ENCODE measurements at places on chromosomes 5 and 9.

DNA sequence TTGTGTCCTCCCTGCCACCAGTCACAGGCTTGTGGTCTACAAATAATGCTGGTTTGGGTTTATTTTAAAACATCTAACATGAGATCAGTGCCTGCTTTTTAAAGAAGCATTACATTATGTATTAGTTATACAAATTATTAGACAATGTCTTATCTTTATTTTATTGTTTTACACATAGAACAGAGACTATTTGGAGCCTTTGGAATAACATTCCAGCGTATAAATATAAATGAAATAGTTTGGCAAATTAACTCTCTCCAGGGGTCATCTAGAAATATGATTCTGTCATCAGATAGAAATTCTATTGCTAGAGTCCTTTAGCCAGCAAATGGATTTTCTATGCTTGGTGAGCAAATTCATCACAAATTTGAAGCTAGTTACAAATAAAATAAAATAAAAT is 22.4 kb downstream of the MAP1B start:
- no peak overlapping the region for H3K27ac ChIP-seq
- DNase-seq, result no peak
- peaks cover 81% of the 10 kb centered on the region for H3K27me3 ChIP-seq
- H3K4me3 ChIP-seq, result no peak overlapping the region
- H3K36me3 ChIP-seq, result no peaks in the 10 kb centered on the region
- H3K4me1 ChIP-seq, result no peaks in the 10 kb centered on the region

DNA sequence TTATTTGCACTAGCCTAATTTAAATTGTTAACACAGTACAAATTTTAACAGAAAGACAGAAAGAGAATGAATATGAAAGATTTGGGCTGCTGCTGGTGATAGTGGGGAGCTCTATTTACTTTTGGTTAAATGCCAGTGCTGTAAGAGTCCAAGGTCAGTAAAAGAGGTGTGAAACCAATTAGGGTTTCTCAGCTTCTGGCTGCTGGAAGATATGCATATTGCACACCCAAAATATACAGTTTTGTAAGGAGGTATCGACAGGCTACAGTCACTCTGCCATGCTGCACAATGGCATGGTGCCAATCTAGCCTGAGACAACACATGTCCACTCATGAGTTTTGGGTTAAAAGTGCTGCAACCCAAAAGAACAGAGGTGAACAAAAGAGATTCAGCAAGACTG is 79.3 kb downstream of the PPP2R2B start:
- H3K36me3 ChIP-seq, result no peaks in the 10 kb centered on the region
- peak overlapping the region; percentile 46 for H3K27ac ChIP-seq
- H3K4me3 ChIP-seq, result peak overlapping the region; percentile 40
- peaks cover 50% of the 10 kb centered on the region for H3K4me1 ChIP-seq

DNA sequence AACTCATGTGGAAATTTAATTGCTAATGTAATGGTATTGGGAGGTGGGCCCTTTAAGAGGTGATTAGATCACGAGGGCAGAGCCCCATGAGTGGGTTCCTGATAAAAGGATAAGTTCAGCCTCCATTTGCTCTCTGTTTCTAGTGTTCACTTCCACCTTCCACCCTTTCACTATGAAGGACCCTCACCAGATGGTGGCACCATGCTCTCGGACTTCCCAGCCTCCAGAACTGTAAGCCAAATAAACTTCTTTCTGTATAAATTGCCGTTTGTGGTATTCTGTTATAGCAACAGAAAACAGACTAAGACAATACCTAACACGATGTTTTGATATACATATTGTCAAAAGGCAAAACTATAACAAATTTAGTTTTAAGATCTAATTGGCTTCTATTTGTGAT is 166.2 kb downstream of the DEPDC1B start:
- H3K4me1 ChIP-seq, result no peaks in the 10 kb centered on the region
- H3K36me3 ChIP-seq, result no peaks in the 10 kb centered on the region
- H3K27me3 ChIP-seq, result no peaks in the 10 kb centered on the region
- H3K27ac ChIP-seq, result no peak overlapping the region

GRCh38 chr9:122396614-122397148 is 25.9 kb downstream of the PTGS1 start:
- no peak overlapping the region for H3K4me3 ChIP-seq
- H3K36me3 ChIP-seq, result no peaks in the 10 kb centered on the region
- no peak overlapping the region for H3K27ac ChIP-seq
- H3K27me3 ChIP-seq, result peaks cover 88% of the 10 kb centered on the region

- no peaks in the 10 kb centered on the region for H3K27me3 ChIP-seq
- H3K27ac ChIP-seq, result no peak overlapping the region
- no peak overlapping the region for H3K4me3 ChIP-seq
- peaks cover 27% of the 10 kb centered on the region for H3K4me1 ChIP-seq
- H3K36me3 ChIP-seq, result peaks cover 12% of the 10 kb centered on the region
- no peak for DNase-seq
Measured at GRCh38 chr5:113574417-113574816, 60.9 kb downstream of the YTHDC2 start.

GRCh38 chr5:124998520-124998919 is 252.1 kb upstream of the ZNF608 start:
- H3K27me3 ChIP-seq, result no peaks in the 10 kb centered on the region
- DNase-seq, result no peak
- no peak overlapping the region for H3K4me3 ChIP-seq
- no peaks in the 10 kb centered on the region for H3K36me3 ChIP-seq
- no peaks in the 10 kb centered on the region for H3K4me1 ChIP-seq

DNA sequence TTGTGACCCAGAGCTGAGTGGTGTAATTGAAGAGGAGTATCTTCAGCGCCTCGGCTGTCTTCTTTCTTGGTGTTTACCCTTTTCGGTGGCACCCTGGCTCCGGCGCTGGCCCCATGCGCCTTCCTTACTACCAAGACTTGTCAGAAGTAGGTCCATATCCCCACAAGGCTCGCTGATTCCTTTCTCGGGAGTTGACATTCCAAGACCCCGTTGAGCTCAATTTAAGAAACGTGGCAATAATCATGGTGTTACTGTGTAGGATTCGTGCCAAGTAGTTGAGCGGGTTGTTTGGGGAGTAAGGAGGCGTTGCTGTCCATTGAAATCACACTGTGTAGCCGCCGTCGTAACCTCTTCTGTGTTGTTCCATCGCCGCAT is 795 bp downstream of the NDUFAF2 start:
- H3K27me3 ChIP-seq, result no peaks in the 10 kb centered on the region
- no peak for DNase-seq
- no peak overlapping the region for H3K27ac ChIP-seq
- H3K4me1 ChIP-seq, result peaks cover 15% of the 10 kb centered on the region

DNA sequence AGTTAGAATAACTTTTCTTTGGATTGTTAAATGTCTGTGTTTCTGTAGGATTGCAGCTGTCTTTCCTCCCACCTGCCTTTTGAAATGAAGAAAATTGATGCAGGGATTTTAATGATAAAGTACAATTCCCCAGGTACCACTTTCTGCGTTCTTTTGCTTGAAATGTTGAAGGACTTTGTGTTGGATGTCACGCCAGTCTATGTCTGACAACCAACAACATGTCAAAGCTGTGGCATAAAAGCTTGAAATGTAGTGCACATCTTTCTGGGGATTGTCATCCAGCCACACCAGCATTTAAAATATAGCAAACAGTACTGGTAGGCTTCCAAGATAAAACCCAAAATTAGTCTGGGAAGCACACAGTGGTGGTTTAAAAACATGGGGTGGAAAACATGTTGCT is 381.4 kb downstream of the TMEM161B start:
- H3K36me3 ChIP-seq, result no peaks in the 10 kb centered on the region
- no peak for DNase-seq
- no peaks in the 10 kb centered on the region for H3K27me3 ChIP-seq
- H3K4me1 ChIP-seq, result no peaks in the 10 kb centered on the region
- H3K27ac ChIP-seq, result no peak overlapping the region

- no peaks in the 10 kb centered on the region for H3K4me1 ChIP-seq
- DNase-seq, result no peak
- H3K27me3 ChIP-seq, result peaks cover 9% of the 10 kb centered on the region
- no peak overlapping the region for H3K27ac ChIP-seq
Measured at GRCh38 chr9:3032898-3033297, 189.0 kb upstream of the PUM3 start.

GRCh38 chr9:131492070-131492469 is 10.6 kb upstream of the POMT1 start:
- no peak overlapping the region for H3K27ac ChIP-seq
- DNase-seq, result no peak
- H3K4me1 ChIP-seq, result peaks cover 4% of the 10 kb centered on the region
- no peak overlapping the region for H3K4me3 ChIP-seq
- peaks cover 85% of the 10 kb centered on the region for H3K36me3 ChIP-seq

DNA sequence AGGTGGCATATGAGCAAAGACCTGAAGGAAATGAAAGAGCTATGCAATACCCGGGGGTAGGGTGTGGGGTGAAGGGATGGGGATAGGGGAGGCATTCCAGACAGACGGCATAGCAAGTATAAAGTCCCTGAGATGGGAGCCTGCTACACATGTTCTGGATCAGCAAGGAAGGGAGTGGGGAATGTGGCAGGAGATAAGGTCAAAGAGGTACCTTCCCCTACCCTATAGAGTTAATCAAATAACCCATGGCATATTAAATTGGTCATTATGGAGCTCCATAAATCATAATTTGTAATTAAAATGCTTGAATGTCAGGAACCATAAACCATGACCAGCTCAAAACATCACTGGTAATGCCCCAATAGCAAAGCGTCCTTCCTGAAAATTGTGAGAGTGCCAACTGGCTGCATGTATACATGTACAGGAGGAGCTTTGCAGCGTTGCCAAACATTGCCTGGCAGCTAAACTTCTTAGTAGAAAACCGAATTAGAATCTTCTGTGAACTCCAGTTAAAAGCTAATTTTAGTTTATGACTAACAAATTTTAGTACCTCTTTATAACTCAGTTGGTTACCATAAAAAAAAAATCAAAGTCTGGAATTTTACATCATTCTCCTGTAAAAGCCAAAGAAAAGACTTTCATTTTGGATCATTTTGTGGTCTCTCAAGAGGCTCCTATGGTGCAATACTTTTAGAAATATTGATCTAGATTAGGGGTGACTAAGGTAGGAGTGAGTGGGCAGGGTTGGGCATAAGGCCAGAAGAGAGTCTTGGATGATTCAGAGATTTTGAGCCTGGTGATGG is 4.7 kb downstream of the DNAI1 start:
- peaks cover 18% of the 10 kb centered on the region for H3K4me1 ChIP-seq
- no peak overlapping the region for H3K27ac ChIP-seq
- peaks cover 4% of the 10 kb centered on the region for H3K36me3 ChIP-seq
- DNase-seq, result no peak

GRCh38 chr5:16987776-16988175 is 51.7 kb upstream of the MYO10 start:
- H3K36me3 ChIP-seq, result no peaks in the 10 kb centered on the region
- no peaks in the 10 kb centered on the region for H3K27me3 ChIP-seq
- no peak overlapping the region for H3K4me3 ChIP-seq
- no peak overlapping the region for H3K27ac ChIP-seq

DNA sequence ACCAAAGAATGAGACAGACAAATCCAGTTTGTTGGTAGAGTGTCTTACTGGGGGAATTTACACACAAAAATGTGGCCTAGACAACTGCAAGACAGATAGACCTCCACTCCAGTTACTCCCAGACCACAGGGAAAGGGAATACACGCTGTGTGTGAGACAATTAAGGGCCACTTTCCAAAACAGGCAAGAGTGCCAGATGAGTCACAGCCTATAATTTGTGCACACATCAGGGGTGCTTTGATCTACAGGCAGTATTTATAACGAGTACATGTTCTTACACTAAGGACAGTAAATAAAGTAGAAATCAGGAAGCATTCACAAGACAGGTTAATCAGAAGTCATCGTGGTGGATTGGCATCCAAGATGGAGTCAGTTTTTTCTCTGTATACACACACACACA is 114.8 kb downstream of the ZNF622 start:
- H3K4me1 ChIP-seq, result no peaks in the 10 kb centered on the region
- no peaks in the 10 kb centered on the region for H3K27me3 ChIP-seq
- DNase-seq, result no peak

DNA sequence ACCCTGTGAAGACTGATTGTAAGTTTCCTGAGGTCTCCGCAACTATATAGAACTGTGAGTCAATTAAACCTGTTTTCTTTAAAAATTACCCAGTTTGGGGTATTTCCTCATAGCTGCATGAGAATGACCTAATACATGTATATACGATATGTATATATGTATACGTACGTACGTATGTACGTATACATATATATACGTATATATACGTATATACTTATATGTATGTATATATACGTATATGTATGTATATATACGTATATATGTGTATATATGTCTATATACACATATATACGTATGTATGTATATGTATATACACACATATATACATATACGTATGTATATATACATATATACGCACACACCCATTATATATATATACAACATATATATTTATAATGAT is 1153.0 kb upstream of the CDH18 start:
- no peak overlapping the region for H3K27ac ChIP-seq
- H3K36me3 ChIP-seq, result no peaks in the 10 kb centered on the region
- no peak overlapping the region for H3K4me3 ChIP-seq
- H3K4me1 ChIP-seq, result no peaks in the 10 kb centered on the region
- no peak for DNase-seq

DNA sequence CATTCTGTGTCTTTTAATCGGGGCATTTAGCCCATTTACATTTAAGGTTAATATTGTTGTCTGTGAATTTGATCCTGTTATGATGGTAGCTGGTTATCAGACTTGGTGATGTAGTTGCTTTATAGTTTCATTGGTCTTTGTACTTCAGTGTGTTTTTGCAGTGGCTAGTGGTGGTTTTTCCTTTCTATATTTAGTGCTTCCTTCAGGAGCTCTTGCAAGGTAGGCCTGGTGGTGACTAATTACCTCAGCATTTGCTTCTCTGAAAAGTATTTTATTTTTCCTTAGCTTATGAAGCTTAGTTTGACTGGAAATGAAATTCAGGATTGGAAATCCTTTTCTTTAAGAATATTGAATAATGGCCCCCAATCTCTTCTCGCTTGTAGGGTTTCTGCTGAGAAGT is 156.9 kb downstream of the CNTLN start:
- DNase-seq, result no peak
- no peak overlapping the region for H3K4me3 ChIP-seq
- no peaks in the 10 kb centered on the region for H3K27me3 ChIP-seq
- no peaks in the 10 kb centered on the region for H3K4me1 ChIP-seq

GRCh38 chr5:777756-778161 is 6.8 kb downstream of the ZDHHC11B start:
- no peak overlapping the region for H3K27ac ChIP-seq
- H3K4me1 ChIP-seq, result peaks cover 1% of the 10 kb centered on the region
- no peaks in the 10 kb centered on the region for H3K27me3 ChIP-seq
- H3K36me3 ChIP-seq, result peaks cover 51% of the 10 kb centered on the region
- DNase-seq, result peak; percentile 4

GRCh38 chr5:1722877-1723276 is 76.8 kb downstream of the MRPL36 start:
- no peak for DNase-seq
- H3K36me3 ChIP-seq, result no peaks in the 10 kb centered on the region
- no peak overlapping the region for H3K27ac ChIP-seq
- no peaks in the 10 kb centered on the region for H3K4me1 ChIP-seq
- H3K27me3 ChIP-seq, result peaks cover 69% of the 10 kb centered on the region

Measured in effector memory CD8-positive, alpha-beta T cell (primary cell).